Activated CD8-positive, alpha-beta T cell treated with anti-CD3 and anti-CD28 coated beads for 36 hours (primary cell): ENCODE measurements at places on chromosomes 16 and 17. TPM values are rescaled to one million over a fixed set of nuclear protein-coding genes. Genes with fewer than 3 reads are reported as not detected.

DNA sequence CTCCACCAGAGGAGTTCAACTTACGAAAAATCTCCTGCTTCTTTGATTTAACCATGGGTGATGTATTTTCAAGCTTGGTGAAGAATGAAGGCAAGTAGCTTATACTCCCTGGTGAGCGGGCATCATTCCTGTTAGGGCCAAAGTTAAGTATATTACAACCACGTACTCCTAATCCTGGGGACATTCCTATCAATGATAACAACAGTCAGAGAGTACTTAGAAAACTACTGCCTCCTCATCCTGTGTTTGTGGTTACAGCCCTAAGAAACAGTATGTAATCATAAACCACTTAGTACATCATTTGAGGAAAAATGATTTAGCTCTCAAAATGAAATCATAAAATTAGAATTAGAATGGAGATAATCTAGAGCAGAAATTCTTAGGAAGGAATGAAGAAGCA lies 47.3 kb downstream of the TTC19 start:
- no peak for DNase-seq

DNA sequence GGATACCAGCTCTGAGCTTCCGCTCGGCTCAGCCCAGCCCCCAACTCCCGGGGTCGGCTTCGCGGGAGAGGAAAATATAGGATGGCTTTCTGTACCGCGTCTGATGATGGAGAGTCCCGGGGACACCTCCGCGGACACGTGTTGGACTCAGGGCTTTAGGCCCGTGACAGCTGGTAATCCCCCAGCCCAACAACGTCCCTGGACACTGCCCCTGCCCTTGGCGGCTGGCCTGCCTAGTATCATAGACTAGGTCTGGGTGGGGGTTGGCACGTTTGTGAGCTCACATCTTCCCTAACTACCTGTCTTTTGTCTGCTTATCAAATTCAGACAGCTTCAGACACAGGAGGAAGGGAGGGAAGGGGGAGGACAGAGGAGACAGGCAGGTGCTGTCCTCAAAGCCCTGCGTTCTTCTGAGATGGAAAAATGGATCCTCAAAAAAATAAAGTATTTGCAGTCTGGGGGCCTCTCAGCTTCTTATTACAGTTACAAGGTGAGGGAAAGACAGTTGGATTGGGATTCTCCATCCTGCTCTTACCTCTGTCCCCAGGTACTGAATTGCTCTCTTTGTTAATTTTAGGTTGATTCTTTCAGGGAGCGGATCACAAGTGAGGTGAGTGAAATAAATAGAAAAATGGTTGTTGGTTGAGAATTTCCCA lies 698 bp downstream of the PSME3 start:
- DNase-seq: no peak

DNA sequence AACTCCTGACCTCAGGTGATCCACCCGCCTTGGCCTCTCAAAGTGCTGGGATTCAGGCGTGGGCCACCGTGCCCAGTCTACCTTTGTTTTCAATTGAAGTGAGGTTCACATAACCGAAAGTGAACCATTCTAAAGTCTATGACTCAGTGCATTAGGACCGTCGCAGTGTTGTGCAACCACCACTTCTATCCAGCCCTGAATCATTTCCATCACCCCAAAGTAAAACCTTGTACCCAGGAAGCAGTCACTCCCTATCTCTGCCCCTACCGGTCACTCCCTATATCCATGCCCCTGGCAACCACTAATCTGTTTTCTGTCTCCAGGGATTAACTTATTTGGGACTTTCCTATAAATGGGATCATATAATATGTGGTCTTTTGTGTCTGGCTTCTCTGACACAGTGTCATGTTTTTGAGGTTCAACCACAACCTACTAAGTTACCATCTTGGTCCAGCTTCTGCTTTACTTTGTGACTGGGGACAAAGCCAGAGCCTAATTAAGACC lies 28.3 kb upstream of the CDC42EP4 start:
- DNase-seq: peak; percentile 10

PRM3 gene
- total RNA-seq: not detected

GRCh38 chr17:48604770-48605329 lies at the start of gene HOXB6:
Gene HOXB6, minus strand, starts transcription at chr17:48604986. Its CDS starts 6,836 bp downstream, at chr17:48598150.
- no peak for DNase-seq

KRT31 gene
- not detected for total RNA-seq

DNA sequence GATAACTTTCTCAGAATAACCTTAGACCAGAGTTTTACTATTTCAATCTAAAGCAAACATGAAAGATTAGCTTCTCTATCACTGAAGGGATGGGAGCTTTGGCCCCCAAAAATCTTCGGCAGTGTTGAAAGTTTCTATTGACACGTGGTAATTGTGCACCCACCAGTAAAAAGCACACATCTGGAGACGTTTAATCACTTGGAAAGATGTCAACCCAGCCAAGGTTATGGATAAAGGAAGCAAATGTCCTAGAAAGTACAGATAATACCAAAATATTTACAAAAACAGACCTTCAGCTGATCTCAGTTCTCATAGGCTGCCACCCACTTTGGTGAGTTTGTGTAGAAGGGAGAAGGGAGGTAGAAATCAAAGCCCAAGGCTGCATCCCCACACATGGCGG lies 5.3 kb downstream of the MYCBPAP start:
- DNase-seq: no peak

DNA sequence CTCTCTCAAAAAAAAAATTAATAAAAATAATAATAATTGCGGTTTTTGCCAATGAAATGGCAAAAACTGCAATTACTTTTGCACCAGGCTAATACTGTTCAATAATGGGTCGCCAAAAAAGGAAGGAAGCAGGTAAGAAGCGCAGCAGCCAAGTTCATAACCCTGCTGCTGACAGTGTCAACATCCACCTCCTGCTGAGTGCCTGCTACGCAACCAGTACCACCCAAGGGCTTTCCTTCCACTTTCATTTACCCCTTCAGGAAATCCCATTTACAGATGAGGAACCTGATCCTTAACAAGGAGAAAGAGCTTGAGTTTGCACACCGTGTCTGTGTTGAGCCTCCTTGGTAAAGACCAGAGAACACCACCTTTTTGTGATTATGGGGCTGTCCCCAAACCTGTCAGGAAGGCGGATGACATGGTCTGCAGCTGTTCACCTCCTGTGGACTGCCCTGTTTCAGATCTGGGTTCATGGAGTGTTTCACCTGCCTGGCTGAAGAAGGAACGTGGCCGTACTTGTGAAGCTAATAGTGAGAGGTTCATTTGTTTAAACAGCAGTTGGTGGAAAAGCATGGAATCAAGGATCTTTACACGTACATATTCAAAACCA lies 378.0 kb downstream of the SLC39A11 start:
- DNase-seq: no peak

- DNase-seq: peak; percentile 20
Measured at GRCh38 chr17:4833941-4834680, 971 bp downstream of the MINK1 start.

ORC6 gene
- 51.6 TPM for total RNA-seq

DNA sequence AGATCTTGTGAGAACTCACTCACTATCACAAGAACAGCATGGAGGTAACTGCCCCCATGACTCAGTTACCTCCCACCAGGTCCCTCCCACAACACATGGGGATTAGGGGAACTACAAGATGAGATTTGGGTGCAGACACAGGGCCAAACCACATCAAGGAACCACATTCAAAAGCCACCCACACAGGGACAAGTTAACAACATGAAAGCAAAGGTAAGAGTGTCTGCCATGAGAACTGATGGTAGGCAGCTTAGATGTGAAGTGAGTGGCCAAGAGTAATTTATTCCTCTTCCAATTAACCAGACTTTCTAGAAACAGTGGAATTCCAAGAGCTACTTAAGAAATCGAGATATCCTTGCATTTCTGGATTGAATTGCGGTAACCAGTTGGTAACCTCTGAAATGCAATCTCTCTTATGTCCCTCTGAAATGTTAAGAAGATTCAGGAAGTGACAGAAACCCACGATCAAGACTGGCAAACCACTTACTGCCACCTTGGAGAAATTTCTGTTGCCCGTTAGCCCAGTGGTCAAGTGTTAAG lies 167.4 kb upstream of the CACNG5 start:
- DNase-seq: peak; percentile 89

DNA sequence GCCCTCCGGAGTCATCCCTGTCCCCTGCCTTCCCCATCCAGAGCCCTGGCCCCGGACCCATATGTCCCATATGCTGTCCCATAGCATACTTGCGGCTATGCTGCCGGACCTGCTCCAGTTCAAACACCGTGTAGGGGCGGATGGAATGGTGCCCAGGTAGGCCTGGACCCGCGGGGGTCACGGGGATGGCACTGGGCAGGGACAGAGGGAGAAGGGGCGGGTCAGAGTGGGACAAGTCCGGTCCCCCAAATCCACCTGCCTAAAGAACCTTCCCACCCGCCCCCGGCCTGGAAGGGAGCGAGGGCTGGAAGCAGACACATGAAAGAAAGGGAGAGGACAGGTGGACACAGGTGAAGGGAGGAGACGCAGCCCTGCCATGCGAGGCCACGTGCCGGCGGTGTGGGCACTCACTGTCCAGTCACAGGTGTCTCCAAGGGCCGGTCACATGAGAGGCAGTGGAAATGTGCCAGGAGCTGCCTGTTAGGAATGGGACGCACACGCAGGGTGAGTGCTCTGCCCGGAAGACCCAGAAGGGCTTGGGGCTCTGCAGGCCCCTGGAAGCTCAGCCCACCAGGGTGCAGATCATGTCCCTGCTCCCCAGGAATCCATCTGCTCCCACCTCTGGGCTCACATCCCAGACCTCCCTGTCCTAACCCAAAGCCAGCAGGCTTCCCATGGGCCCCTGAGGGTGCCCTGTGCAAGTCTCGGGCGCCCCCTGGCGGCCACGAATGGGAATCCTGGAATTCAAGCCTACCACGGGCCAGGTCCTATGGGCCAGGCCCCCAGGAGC lies 14.0 kb downstream of the UBALD2 start:
- peak; percentile 90 for DNase-seq

- DNase-seq: no peak
Measured at GRCh38 chr17:5381542-5381941, 37.9 kb downstream of the NUP88 start.
